ENCODE measurements at places on chromosomes 4 and X. TPM values are rescaled to one million over a fixed set of nuclear protein-coding genes. Genes with fewer than 3 reads are reported as not detected.

GRCh38 chr4:173448103-173448502 lies 49.2 kb upstream of the SCRG1 start:
- H3K4me1 ChIP-seq = no peaks in the 10 kb centered on the region
- no peak overlapping the region for H3K27ac ChIP-seq
- no peaks in the 10 kb centered on the region for H3K36me3 ChIP-seq
- no peak overlapping the region for H3K4me3 ChIP-seq
- H3K27me3 ChIP-seq = no peaks in the 10 kb centered on the region

GRCh38 chrX:1598021-1598875 lies 6.8 kb downstream of the AKAP17A start:
- H3K4me3 ChIP-seq = no peak overlapping the region
- peaks cover 19% of the 10 kb centered on the region for H3K4me1 ChIP-seq
- no peaks in the 10 kb centered on the region for H3K27me3 ChIP-seq
- H3K36me3 ChIP-seq = peaks cover 86% of the 10 kb centered on the region

- DNase-seq = no peak
- H3K27ac ChIP-seq = no peak overlapping the region
- no peaks in the 10 kb centered on the region for H3K27me3 ChIP-seq
- no peak overlapping the region for H3K4me3 ChIP-seq
Observed at GRCh38 chrX:110699109-110699508, 96.5 kb downstream of the CHRDL1 start.

- DNase-seq = no peak
- no peak overlapping the region for H3K4me3 ChIP-seq
- no peaks in the 10 kb centered on the region for H3K36me3 ChIP-seq
- no peaks in the 10 kb centered on the region for H3K27me3 ChIP-seq
- no peaks in the 10 kb centered on the region for H3K4me1 ChIP-seq
Observed at GRCh38 chr4:123995936-123996335, 599.3 kb downstream of the SPRY1 start.

GRCh38 chr4:88027611-88028608 lies 20.5 kb downstream of the PKD2 start:
- no peak overlapping the region for H3K4me3 ChIP-seq
- H3K27me3 ChIP-seq = no peaks in the 10 kb centered on the region
- peaks cover 2% of the 10 kb centered on the region for H3K36me3 ChIP-seq

- no peaks in the 10 kb centered on the region for H3K27me3 ChIP-seq
- no peaks in the 10 kb centered on the region for H3K36me3 ChIP-seq
Observed at GRCh38 chr4:53191997-53192396, 173.9 kb downstream of the SCFD2 start.

DNA sequence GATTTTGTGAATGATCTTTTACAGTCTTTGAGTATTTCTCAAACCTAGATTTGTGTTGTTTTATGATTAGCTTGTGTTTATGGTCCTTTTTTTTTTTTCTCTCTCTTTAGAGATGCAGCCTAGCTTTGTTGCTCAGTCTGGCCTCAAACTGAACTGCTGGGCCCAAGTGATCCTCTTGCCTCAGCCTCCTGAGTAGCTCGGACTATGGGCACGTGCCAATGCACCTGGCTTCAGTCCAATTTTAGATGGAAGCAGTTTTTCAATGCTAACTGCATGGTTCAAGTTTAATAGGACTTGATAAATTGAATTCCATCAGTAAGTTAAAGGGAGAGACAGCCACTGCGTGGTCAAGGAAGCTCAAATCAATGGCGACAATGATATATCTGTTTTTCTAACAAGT lies 3.8 kb upstream of the FGG start:
- H3K27ac ChIP-seq = no peak overlapping the region
- peaks cover 3% of the 10 kb centered on the region for H3K4me1 ChIP-seq
- DNase-seq = no peak
- H3K36me3 ChIP-seq = no peaks in the 10 kb centered on the region
- H3K27me3 ChIP-seq = no peaks in the 10 kb centered on the region
- no peak overlapping the region for H3K4me3 ChIP-seq

DNA sequence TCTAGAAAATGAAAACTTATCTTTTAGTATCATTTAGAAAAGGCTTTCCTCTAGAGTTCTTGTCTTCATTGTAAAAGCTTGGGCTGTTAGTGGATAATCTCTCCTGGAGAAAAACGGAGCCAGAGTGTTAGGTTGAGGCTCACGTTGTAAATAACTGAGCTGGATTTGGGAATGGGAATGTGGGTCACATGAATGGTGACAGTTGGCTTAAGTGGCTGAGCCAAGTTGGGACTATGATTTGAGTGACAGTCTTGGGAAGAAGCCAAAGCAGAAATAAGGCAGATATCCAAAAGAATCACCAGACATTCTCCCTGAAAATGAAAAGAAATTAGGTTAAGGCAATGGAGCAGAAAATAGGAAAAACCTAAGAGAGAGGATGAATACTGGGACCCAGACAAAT lies 33.6 kb upstream of the PDGFC start:
- no peak for DNase-seq
- H3K36me3 ChIP-seq = no peaks in the 10 kb centered on the region
- no peaks in the 10 kb centered on the region for H3K27me3 ChIP-seq
- H3K4me3 ChIP-seq = no peak overlapping the region
- no peak overlapping the region for H3K27ac ChIP-seq

DNA sequence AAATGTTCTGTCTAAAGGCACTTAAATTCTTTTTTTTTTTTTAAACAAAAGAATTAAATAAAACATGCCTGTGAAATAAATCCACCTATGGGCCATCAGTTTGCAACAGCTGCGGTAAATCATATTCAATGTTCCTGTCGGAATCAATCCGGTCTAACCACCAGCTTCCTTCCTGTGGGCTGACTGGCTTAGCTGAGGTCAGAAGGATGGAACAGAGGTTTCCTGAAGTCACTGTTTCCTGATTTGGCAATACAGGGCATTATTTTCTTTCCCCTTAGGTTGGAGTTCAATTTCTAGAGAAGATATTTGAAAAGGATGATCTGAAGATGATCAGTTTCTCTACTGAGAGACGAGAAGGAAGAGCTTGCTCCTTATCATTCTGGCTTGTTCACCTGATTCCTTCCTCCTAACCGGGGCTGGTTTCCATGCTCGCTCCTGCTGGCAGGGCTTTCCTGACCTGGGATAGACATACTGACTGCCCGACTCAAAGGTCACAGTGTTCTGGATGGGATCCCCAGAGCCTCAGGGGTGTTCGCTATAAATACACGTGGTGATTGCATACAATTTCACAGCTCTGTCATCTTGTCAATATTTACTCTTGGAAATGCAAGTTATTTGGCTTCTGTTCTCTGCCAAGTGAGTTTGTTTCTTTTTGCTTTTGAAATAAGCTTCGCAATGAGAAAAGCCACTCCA lies 21.7 kb downstream of the PDLIM3 start:
- peaks cover 14% of the 10 kb centered on the region for H3K4me1 ChIP-seq
- no peak overlapping the region for H3K4me3 ChIP-seq
- H3K27ac ChIP-seq = no peak overlapping the region
- no peaks in the 10 kb centered on the region for H3K36me3 ChIP-seq

DNA sequence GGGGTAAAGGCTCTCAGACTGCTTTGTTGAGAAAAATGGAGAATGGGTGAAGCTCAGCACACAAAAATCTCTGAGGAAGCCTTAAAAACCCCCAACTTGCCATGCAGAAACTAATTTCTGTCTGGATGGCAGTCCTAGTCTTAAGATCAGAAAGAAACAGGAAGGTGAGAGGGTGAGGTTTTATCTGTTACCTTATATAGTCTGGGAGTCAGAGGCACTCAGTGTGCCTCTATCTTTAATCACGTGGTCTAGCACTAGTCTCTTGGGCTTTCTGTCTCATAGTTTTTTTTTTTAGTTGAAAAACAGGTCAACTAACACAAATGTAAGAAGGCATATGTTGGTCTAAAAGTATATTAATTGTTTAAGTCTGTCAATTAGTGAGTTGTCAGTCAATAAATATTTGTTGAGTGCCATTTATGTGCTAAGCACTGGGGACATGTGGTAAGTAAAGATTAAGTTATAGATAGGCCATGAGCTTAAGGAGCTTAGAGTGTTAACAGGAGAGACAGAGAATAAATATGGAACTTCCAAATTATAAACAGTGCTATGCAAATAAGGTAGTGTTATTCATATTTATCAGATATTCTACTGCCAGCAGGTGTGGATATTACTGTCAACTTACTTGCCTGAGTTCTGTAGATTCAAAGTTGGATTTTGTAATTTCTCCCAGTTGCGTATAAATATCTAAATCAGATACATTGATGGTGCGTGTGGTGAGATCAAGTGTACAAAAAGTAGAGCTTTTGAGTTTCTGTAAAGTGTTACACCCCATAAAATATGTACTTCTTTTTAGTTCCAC lies 7.0 kb downstream of the CYBB start:
- peak overlapping the region; percentile 55 for H3K27ac ChIP-seq
- H3K36me3 ChIP-seq = no peaks in the 10 kb centered on the region
- peak; percentile 28 for DNase-seq
- no peak overlapping the region for H3K4me3 ChIP-seq
- H3K4me1 ChIP-seq = peaks cover 11% of the 10 kb centered on the region

- H3K27me3 ChIP-seq = peaks cover 2% of the 10 kb centered on the region
- no peaks in the 10 kb centered on the region for H3K4me1 ChIP-seq
- no peak overlapping the region for H3K4me3 ChIP-seq
- H3K27ac ChIP-seq = no peak overlapping the region
Observed at GRCh38 chr4:55600640-55601039, 8.6 kb upstream of the PDCL2 start.

DNA sequence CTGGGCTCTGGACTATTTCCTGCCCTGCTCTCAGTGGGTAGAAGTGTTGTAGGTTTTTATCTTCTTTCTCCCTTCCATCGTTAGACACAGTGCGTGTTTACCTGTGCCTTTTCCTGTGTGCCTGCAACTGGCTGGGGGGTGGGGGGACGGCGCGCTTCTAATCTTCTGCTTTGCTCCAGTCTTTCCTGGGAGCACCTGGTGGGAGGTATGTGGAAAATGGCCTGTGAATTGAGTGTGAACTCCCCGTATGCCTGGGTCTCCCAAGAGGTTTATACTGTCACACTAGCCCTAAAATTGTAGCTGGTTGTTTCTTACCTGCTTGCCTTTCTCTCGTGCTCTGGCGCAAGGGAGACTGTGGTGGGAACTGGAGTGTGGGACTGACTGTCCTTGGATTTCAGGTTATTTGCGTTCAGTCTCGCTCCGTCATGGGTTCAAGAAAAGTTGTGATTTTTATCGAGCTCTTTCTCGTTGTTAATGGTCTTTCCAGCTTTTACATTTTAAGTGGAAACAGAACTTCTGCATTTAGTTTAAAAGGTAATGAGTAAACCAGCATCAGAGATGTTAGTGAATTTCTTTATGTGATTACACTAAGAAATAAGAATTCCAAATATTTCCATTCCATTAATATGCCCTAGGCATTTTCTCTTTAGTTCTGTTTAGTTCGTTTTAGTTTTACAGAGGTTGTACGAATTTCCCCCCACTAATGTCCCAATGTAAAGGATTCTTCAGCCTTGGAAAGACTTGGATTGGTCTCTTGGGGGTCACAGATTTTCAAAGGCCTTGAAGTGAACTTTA lies 15.3 kb downstream of the MRPL1 start:
- H3K4me3 ChIP-seq = no peak overlapping the region
- no peaks in the 10 kb centered on the region for H3K4me1 ChIP-seq
- H3K27me3 ChIP-seq = no peaks in the 10 kb centered on the region
- DNase-seq = no peak
- H3K36me3 ChIP-seq = peaks cover 12% of the 10 kb centered on the region

DNA sequence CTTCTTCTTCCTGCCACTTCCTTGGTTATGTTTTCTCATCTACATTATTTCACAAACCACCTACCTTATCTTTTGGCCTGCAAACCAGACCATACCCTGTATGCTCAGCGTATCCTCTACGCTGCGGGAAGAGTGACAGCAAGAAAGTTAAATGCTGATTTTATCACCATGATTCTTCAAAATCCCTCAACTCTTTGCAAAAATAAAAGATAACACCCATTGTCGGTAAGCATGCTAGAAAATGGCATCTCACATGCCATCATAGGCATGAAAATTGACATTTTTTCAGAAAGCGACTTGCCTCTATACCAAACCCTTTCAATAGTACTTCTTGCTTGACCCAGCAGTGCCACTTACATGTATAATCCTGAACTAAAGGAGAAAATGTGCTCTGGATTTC lies 102.0 kb downstream of the HPGD start:
- no peaks in the 10 kb centered on the region for H3K27me3 ChIP-seq
- no peaks in the 10 kb centered on the region for H3K4me1 ChIP-seq
- no peak overlapping the region for H3K4me3 ChIP-seq
- no peak overlapping the region for H3K27ac ChIP-seq
- H3K36me3 ChIP-seq = no peaks in the 10 kb centered on the region

DNA sequence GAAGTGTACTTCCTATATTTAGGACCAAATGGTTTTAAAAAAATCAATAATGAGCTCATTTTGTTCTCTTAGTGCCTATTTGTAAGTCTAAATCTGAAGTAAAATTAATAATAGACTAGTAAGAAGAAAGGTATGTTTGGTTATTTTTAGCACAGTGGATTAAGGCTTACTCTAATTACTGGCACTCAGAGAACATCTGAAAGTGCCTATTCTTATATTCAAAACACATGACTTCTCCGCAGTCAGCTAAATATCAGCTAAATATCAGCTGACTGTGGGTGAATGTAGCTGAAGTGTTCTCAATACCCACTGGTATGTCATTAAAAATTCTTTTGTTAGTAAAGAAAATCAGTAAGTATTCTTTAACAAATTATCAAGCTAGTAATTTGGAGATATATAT lies 6.0 kb downstream of the AP1S2 start:
- no peaks in the 10 kb centered on the region for H3K27me3 ChIP-seq
- peaks cover under 1% of the 10 kb centered on the region for H3K4me1 ChIP-seq
- peaks cover 12% of the 10 kb centered on the region for H3K36me3 ChIP-seq

GRCh38 chr4:102344520-102344953 lies 745 bp downstream of the SLC39A8 start:
- no peaks in the 10 kb centered on the region for H3K27me3 ChIP-seq
- H3K4me1 ChIP-seq = peaks cover 7% of the 10 kb centered on the region
- DNase-seq = peak; percentile 87
- no peaks in the 10 kb centered on the region for H3K36me3 ChIP-seq
- peak overlapping the region; percentile 92 for H3K27ac ChIP-seq
- peak overlapping the region; percentile 83 for H3K4me3 ChIP-seq

DNA sequence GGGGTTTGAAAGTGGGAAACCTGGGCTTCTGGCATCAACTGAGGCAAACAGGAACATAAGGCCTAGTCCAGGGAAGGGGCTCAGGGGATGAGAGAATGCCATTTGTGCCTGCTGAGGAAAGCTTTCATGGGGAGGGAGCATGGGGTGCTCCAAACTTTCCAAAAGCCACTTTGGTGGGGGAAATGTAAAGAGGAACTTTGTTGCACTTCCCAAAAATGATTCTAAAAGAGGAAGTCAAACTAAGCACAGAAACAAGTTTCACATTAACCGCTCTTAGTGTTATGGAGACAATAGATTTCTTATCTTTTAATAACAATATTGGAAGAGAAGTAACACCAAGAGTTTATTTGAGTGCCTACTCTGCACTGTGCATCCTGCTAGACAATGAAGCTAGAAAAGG lies 32.3 kb downstream of the GAB3 start:
- no peak for DNase-seq
- H3K4me3 ChIP-seq = no peak overlapping the region
- peak overlapping the region; percentile 63 for H3K27ac ChIP-seq
- H3K27me3 ChIP-seq = no peaks in the 10 kb centered on the region
- peaks cover 13% of the 10 kb centered on the region for H3K36me3 ChIP-seq

The PCYT1B gene
- 0.42 TPM for total RNA-seq

The CT45A5 gene
- total RNA-seq = not detected

The HAND2 gene
- not detected for total RNA-seq

The IL13RA2 gene
- not detected for total RNA-seq

The ZCCHC18 gene
- total RNA-seq = 4.4 TPM

The TLR2 gene
- total RNA-seq = 2.7 TPM

The ADH1B gene
- total RNA-seq = not detected

The UGT2A1 gene
- not detected for total RNA-seq

The INTS6L gene
- 24.0 TPM for total RNA-seq

The KLF8 gene
- 6.7 TPM for total RNA-seq

The DOCK11 gene
- total RNA-seq = 130 TPM

The SPIN4 gene
- 12.9 TPM for total RNA-seq

The TASL gene
- 2.2 TPM for total RNA-seq
